ENCODE measurements at places on chromosomes 11 and 22. TPM values are rescaled to one million over a fixed set of nuclear protein-coding genes. Genes with fewer than 3 reads are reported as not detected.

Gene ESRRA
- total RNA-seq = 95.8 TPM

- no peak for DNase-seq
Measured at GRCh38 chr11:57444362-57445121, 15.8 kb upstream of the RTN4RL2 start.

GRCh38 chr22:39688186-39688785, 117.7 kb downstream of the CACNA1I start:
- DNase-seq = no peak

Gene THY1
- 13.3 TPM for total RNA-seq

DNA sequence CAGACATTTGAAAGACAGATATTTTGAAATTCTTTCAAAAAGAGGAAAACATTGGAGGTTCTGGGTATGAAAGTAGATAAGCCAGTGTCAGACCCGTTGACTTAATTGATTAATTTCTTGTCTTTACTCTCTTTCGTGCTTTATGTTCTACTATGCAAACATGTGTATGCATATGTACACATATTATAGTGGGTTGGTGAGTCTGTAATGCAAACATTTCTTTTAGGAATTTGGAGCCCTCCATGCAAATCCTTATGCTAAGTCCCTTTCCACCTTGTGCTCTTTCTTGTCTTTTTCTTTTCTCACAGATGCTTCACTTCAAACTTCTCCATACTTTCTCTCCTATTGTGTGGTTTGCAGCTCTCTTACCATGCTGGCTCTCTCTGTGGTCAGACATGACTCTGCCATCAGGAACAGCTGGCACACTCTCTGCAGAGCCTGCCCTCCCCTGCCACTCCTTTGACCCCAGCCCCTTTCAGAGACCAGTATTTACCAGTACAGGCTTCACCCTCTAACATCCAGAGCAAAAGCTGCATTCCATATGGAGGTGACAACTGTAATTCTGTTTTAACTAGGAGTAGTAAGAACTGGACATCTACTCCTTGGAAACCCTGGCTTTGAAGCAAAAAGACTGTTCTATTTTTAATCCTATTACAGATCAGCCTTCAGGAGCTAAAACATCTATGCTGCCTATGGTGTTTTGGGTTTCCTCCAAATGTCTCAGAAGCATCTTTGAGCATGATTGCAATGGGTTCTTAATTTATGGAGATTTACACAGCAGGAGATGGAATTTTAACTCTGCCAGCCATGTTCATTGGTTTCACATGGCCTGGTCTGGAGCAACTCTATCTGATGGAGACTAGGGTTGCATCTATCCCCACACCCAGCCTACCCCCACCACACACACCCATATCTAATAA, 386.9 kb upstream of the FAT3 start:
- no peak for DNase-seq

Gene ROM1
- 11.9 TPM for total RNA-seq

GRCh38 chr11:65468874-65469333, 29.9 kb upstream of the MALAT1 start:
- DNase-seq = no peak

DNA sequence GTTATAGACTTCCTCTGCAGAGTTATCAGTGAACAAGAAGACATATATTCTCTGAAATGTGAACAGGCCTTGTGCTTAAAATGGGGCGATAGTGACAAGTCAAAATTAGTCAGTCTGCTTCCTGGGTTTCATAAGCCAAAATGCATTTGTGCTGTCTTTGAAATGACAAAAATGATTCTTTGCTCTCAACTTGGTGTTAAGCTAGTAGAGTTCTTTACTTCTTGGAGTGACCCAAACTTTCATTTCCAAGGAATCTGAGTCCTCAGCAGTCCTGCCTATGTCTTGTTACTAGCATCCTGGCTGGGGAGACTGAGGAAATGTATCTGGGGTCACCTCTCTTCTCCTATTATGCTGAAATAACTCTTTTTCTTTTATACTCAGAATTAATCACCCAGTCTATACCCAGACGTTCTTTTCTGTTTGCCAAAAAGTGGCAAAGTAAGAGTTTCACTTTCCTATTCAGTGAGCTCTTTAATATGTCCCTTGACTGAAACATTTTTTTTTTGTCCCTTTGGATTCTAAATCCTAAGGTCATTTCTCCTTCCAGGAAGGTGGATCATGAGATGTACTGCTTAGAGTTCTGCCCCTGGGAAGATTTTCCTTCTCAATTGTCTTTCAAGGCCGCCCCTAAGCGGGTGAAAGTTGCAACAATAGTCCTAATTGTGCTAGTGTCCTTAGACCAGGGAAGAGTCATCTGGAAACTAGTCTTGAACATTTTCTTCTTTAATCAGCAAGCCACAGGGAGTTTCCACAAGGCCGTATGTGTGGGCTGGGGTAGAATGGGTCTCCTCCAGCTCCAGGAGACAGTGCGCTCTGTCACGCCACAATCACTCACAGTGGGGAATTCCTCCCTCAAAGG, 53.0 kb upstream of the RDX start:
- DNase-seq = no peak

Gene ZNF214
- 1.3 TPM for total RNA-seq

DNA sequence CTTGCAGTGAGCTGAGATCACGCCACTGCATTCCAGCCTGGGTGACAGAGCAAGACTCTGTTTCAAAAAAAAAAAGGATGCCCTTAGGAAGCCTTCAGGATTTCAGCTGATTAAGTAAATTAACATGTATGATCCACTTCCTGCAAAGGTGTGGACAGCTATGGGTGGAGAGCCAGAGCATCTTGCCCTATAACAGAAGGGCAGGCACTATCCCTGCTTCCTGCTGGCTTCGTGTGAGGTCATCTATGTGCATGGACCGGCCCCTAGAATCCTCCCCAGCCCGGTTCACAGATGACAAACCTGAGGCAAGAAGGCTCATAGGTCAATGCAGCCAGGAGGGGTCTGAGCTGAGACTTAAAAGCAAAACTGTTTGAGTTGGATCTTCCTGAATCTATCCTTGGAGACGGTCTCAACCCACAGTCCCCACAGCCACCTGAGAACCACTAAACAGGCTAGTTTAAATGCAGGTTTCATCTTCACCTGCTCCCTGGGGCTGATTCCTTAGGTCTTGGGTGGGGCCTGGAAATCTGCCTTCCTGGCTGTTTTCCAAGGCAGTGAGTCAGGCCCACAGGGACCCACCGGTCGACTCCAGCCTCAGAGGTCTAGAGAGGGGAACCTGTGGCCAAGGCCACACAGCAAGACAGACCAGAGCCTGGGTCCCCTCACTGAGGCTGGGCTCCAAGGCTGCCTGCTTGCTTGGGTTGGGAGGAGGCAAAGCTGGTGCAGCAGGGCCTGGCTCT, 55.2 kb upstream of the MPEG1 start:
- no peak for DNase-seq

Gene METTL15
- total RNA-seq = 9.5 TPM

Gene ARAP1
- 115 TPM for total RNA-seq

Gene MMP20
- not detected for total RNA-seq

Gene ANKK1
- total RNA-seq = 0.83 TPM

DNA sequence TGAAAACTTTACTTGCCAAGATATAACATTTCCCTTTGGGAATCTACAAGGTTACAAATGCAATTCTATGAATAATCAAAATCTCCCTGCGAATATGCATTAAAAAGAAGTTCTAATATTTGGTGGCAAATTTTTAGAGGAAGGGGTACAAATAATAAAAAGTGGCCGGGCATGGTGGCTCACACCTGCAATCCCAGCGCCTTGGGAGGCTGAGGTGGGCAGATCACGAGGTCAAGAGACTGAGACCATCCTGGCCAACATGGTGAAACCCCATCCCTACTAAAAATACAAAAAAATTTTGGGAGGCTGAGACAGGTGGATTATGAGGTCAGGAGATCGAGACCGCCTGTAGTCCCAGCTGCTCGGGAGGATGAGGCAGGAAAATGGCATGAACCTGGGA, 47.0 kb downstream of the ZNF280B start:
- no peak for DNase-seq

GRCh38 chr22:49352361-49353169, 475.1 kb downstream of the BRD1 start:
- no peak for DNase-seq

Gene HORMAD2
- not detected for total RNA-seq

DNA sequence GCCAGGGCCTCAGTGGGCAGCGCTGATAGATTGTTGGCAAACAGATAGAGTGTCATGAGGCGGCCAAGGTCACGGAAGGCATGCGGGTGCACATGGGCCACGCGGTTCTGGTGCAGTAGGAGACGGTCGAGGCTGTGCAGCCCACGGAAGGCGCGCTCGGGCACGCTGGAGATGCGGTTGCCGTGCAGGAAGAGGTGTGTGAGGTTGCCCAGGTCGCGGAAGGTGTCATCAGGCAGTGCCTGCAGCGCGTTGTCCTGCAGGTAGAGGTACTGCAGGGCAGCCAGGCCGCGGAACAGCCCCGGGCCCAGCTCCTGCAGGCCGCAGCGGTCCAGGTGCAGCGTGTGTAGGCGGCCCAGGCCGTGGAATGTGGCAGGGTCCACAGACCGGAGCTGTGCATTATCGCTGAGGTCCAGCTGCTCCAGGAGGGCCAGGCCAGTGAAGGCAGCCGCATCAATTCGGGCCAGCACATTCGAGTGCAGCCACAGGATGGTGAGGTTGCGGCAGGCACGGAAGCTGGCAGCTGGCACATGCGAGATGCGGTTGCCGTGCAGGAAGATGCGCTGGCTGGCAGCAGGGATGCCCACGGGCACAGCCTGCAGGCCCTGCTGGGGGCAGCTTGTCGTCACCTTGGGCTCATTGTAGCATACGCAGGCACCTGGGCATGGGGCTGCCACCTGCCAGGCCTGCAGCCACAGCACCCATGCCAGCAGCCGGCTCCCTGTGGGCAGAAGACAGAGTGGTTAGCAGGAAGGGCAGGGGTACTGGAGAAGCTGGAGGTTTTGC, 25.5 kb downstream of the RTN4R start:
- DNase-seq = no peak

DNA sequence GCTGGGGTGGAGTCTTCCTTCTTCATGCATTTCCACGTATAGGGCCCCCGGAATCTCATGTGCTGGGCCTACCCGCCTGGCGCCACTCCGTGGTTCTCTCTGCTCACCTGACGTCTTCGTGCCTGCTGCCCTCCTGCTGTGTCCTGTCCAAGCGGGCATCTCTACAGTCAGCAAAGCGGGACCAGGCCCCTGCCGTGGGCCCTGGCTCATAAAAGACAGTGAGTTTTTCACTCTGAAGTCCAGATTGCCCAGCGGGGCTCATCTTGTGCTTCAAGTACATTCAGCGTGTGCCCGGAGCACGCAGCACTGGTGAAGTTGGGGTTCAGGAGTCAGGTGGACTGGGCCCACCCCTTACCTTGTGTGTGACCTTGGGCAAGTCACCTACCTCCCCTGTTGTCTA, 17.4 kb downstream of the C11orf24 start:
- no peak for DNase-seq

Gene GLYAT
- not detected for total RNA-seq

GRCh38 chr11:112983887-112984286, 22.7 kb downstream of the NCAM1 start:
- DNase-seq = no peak

- DNase-seq = no peak
Measured at GRCh38 chr22:36811094-36811800, 5.6 kb downstream of the PVALB start.

Gene OVOL1
- not detected for total RNA-seq

GRCh38 chr22:40592352-40593113, 44.0 kb downstream of the MRTFA start:
- no peak for DNase-seq

- DNase-seq = no peak
Measured at GRCh38 chr22:49915610-49916009, 2.6 kb downstream of the ALG12 start.

Gene BEST1
- total RNA-seq = 4.0 TPM

GRCh38 chr22:19612866-19613572, 88.8 kb upstream of the CLDN5 start:
- no peak for DNase-seq

GRCh38 chr11:105935791-105936190, 86.2 kb downstream of the MSANTD4 start:
- DNase-seq = no peak

Gene HPX
- total RNA-seq = 0.86 TPM

DNA sequence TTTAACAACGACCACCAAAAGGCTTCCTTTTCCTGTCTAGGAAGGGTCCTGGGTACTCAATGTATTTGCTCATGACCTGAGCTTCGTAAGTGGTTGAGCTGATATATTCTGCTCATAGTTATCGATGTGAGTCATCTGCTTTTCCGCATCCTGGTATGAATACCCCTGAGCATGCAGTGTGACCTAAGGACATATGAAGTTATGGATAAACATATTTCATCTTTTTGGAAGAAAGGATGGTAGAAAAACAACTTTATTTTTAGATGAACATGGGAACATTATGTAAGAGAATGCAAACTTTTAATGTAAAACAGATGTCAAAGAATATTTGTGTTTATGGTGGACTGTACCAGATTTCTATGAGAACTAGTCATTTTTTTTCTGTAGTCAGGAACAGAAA, 28.4 kb downstream of the TRPC6 start:
- DNase-seq = no peak

DNA sequence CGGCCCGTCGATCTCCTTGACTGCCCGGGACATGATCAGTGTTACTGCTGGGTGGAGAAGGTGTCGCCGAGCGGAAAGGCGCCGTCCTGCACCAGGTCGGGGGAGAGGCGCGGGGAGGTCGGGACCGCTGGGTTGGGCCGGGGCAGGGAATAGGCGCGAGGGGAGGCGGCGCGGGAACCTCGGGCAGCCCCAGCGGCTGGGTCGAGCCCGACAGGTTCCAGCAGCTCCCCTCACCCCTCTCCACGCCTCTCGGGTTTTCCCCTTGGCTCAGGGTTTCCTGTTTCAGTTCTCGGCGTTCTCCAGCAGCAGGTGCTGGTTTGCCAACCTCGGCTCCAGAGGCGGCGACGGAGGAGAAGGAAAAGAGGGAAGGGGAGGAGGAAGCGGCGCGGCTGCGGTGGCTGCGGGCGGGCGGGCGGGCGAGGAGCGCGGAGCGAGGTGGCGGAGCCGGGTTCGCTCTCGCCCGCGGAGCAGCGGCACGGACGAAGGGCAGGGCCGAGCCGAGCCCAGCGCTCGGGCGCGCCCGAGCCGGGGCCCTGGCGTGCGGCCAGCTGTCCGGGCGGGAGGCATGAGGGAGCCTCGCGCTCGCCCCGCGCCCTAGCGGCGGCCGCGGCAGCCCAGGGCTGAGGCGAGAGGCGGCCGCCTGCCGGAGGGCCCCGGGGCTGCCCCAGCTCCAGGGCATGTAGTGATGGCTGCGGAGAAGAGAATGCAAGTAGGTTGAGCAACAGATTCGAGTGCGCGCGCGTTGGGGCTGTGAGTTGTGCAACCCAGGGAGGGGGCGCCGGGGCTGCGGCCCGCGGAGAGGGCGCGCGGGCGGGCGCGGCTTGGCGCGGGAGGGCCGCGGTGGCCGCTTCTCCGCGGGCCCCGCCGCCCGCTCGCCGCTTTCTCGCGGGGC, at the start of gene ZC3H12C:
ZC3H12C (plus strand) TSS at position 878 of the 892 bp plus-strand sequence. CDS start 20 bp downstream, outside the sequence.
- peak; percentile 96 for DNase-seq

DNA sequence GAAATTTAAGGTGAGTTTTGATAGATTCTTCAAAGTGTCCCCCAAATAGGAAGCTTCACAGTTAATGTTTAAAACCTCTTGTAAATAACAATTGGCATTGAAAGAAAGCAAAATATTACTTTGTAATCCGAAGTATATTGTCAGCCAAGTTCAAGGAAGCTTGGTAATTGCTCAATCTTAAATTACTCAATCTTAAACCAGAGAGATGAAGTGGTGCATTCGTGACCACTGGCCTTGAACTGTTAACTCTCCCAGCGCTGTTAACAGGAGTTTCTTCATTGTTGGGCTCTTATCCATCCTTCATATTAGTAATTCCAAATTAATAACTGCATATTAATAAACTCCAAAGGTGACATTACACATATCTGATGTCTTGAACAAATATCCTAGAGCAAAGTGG, 20.6 kb upstream of the FDX1 start:
- DNase-seq = peak; percentile 39

GRCh38 chr22:30210235-30210909, 36.2 kb downstream of the LIF start:
- DNase-seq = no peak

Gene APOBEC3B
- total RNA-seq = 0.50 TPM

Gene LARGE2
- 0.17 TPM for total RNA-seq

Gene SEPTIN3
- total RNA-seq = 0.26 TPM

Data from esophagus muscularis mucosa (tissue), 4 donors.